ENCODE measurements at places on chromosomes 1 and 21.

GRCh38 chr1:53558739-53559315 is 99.6 kb downstream of the DMRTB1 start:
- DNase-seq = no peak

GRCh38 chr1:15899266-15899665 is 51.8 kb downstream of the SPEN start:
- DNase-seq = no peak

DNA sequence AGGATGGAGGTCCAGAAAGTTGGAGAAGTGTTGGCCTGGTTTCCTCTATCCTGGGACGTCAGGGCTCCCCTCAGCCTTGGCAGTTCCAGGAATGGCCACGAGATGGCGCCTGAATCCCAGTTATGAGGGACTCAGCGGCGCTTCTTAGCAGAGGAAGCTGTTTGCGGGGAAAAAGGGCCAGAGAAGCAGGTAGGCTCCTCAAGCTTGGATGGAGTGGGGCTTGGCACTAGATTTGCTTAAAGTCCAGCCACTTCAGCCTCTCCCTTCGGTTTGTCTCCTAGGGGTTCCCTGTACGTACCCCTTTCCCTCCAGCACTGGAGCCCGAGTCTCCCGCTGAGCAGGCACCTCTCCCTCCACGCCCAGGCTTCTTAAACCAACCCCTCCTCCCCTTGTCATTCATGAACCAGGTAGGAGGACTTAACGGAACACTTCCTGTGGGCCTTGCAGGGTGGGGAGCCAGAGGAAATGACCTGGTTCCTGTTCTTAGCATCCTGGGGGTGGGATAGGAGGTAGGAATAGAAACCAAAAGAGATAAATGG is 32.0 kb upstream of the TENT5B start:
- DNase-seq = peak; percentile 94

- DNase-seq = no peak
These were observed 27.6 kb upstream of the SARS1 start for GRCh38 chr1:109185990-109186732.

GRCh38 chr1:3753656-3754454 is 1.6 kb downstream of the CCDC27 start:
- no peak for DNase-seq

- DNase-seq = no peak
These were observed 34.6 kb downstream of the STXBP3 start for GRCh38 chr1:108780937-108781574.

DNA sequence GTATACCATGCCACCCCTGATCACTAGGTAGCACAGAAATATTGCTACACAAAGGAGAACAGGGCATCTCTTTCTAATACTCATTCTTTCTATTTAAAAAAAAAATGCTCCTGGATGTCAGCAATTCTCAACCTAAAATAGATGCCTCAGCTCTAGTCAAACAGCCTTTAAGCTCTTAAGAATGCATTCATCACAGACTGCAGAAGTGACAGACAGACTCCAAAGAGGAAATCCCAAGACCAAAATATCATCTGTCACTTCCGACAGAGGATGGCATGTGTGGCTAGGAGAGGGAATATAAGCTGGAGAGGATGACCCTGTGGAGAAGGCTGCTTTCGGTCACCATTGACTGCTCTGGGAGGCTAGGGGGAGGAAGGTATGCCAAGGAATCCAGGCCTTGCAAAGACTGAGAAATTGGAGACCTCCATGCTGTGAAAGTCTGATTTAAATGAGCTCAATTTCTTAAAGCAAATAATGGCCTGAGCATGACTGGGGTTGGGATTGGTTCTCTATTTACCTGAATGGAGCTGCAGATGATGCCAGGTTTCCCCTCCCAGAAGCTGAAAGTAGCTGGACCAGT is 277.4 kb downstream of the BRINP2 start:
- DNase-seq = no peak

GRCh38 chr1:75954586-75954985 is 22.4 kb upstream of the ASB17 start:
- no peak for DNase-seq

GRCh38 chr1:246602194-246602593 is 35.9 kb downstream of the CNST start:
- DNase-seq = no peak

GRCh38 chr1:181181792-181182585 is 93.5 kb downstream of the IER5 start:
- no peak for DNase-seq

Measured in stimulated activated CD4-positive, alpha-beta T cell treated with anti-CD3 and anti-CD28 coated beads, Interleukin-1b, Interleukin-23, amount 100 ng/mL, for 1 hour (primary cell).